T-helper 1 cell treated with Interleukin-12 subunit alpha and Interleukin-12 subunit beta and Interleukin-4 antibody, amounts not matched to agents 30 ng/mL and 1 ng/mL, for 36 hours (primary cell): ENCODE measurements at places on chromosomes 2 and 18. TPM values are rescaled to one million over a fixed set of nuclear protein-coding genes. Genes with fewer than 3 reads are reported as not detected.

Gene PSMA8
- 0.25 and 0.27 TPM in 2 replicates for total RNA-seq

Gene BMP10
- total RNA-seq, result 0.27 TPM in 1 of 2 replicates, not detected in the other

Gene FOXI3
- total RNA-seq, result not detected in 2 replicates

Gene ANKZF1
- total RNA-seq, result 91.4 and 91.9 TPM in 2 replicates

Gene LYPD6B
- total RNA-seq, result not detected in 2 replicates

Gene TMEM178A
- total RNA-seq, result not detected in 2 replicates

Gene DCDC2C
- total RNA-seq, result not detected in 2 replicates

Gene IL36G
- total RNA-seq, result 0.29 TPM in 1 of 2 replicates, not detected in the other

Gene DPP10
- not detected in 2 replicates for total RNA-seq

Gene MAB21L4
- total RNA-seq, result not detected in 2 replicates

Gene REG3A
- total RNA-seq, result not detected in 2 replicates

Gene CELF4
- not detected in 2 replicates for total RNA-seq

Gene GALNT3
- 15.4 and 17.5 TPM in 2 replicates for total RNA-seq

Gene SIGLEC15
- not detected in 2 replicates for total RNA-seq

Gene MYCN
- not detected in 2 replicates for total RNA-seq

Gene RETREG2
- total RNA-seq, result 84.1 and 94.7 TPM in 2 replicates

Gene RNF125
- 40.3 and 41.4 TPM in 2 replicates for total RNA-seq

Gene DQX1
- total RNA-seq, result 0.47 and 0.56 TPM in 2 replicates

Gene CD302
- total RNA-seq, result 0.34 and 0.46 TPM in 2 replicates

Gene B3GNT7
- total RNA-seq, result not detected in 2 replicates

Gene GAL3ST2
- total RNA-seq, result not detected in 2 replicates

Gene CABYR
- 0.74 and 1.2 TPM in 2 replicates for total RNA-seq

Gene ASNSD1
- 38.5 and 39.8 TPM in 2 replicates for total RNA-seq

Gene TEKT4
- 0.39 and 0.64 TPM in 2 replicates for total RNA-seq

Gene FN1
- total RNA-seq, result 11.5 and 11.6 TPM in 2 replicates

Gene TUBB8B
- not detected in 2 replicates for total RNA-seq

Gene ITGB6
- not detected in 2 replicates for total RNA-seq

Gene SPP2
- not detected in 2 replicates for total RNA-seq

Gene HOXD4
- not detected in 2 replicates for total RNA-seq

Gene TACR1
- total RNA-seq, result not detected in 2 replicates

Gene TNP1
- not detected in 2 replicates for total RNA-seq

Gene DNAH6
- total RNA-seq, result 0.39 and 0.81 TPM in 2 replicates

Gene MYO7B
- 0.46 and 0.54 TPM in 2 replicates for total RNA-seq

Gene SLC40A1
- 2.8 TPM in 2 replicates for total RNA-seq

Gene REG1A
- total RNA-seq, result not detected in 2 replicates

Gene SERPINB4
- total RNA-seq, result not detected in 2 replicates

Gene LONRF2
- 0.54 and 0.56 TPM in 2 replicates for total RNA-seq

Gene RAB6D
- not detected in 2 replicates for total RNA-seq

Gene VIT
- not detected in 2 replicates for total RNA-seq

Gene SMAD7
- total RNA-seq, result 32.6 and 34.6 TPM in 2 replicates

Gene CLEC4F
- total RNA-seq, result 0.12 and 0.27 TPM in 2 replicates

Gene MRPL44
- 27.1 and 28.9 TPM in 2 replicates for total RNA-seq

Gene CNGA3
- not detected in 2 replicates for total RNA-seq

Gene KIF5C
- 18.3 and 20.5 TPM in 2 replicates for total RNA-seq

Gene CNTNAP5
- total RNA-seq, result not detected in 2 replicates

Gene C2orf80
- not detected in 2 replicates for total RNA-seq

Gene HSBP1L1
- 12.0 and 13.0 TPM in 2 replicates for total RNA-seq

Gene C2orf81
- total RNA-seq, result 3.5 and 3.9 TPM in 2 replicates

Gene SCYGR4
- not detected in 2 replicates for total RNA-seq

Gene KCNJ13
- 0.12 TPM in 1 of 2 replicates, not detected in the other for total RNA-seq

Gene SLC9A2
- not detected in 2 replicates for total RNA-seq

Gene BBS5
- 2.2 and 2.3 TPM in 2 replicates for total RNA-seq

Gene ARHGAP25
- total RNA-seq, result 153 and 156 TPM in 2 replicates

Gene COLEC11
- not detected in 2 replicates for total RNA-seq

Gene XDH
- total RNA-seq, result 0.15 and 0.17 TPM in 2 replicates

Gene AMER3
- not detected in 2 replicates for total RNA-seq

Gene IL1R2
- total RNA-seq, result 1.0 and 1.4 TPM in 2 replicates

Gene CPLX4
- total RNA-seq, result not detected in 2 replicates

Gene HNMT
- total RNA-seq, result not detected in 2 replicates

Gene C2orf78
- total RNA-seq, result not detected in 2 replicates
